ENCODE measurements at places on chromosomes 7 and 10. TPM values are rescaled to one million over a fixed set of nuclear protein-coding genes. Genes with fewer than 3 reads are reported as not detected.

The EXOSC1 gene
- total RNA-seq = 54.9 TPM

The NUP205 gene
- total RNA-seq = 155 TPM

The NSUN6 gene
- 11.1 TPM for total RNA-seq

The FAM185A gene
- total RNA-seq = 5.3 TPM

The LIPJ gene
- not detected for total RNA-seq

Measured in activated naive CD4-positive, alpha-beta T cell treated with anti-CD3 and anti-CD28 coated beads for 36 hours (primary cell).